OCI-LY7 (cell line): ENCODE measurements at places on chromosomes 4 and X. TPM values are rescaled to one million over a fixed set of nuclear protein-coding genes. Genes with fewer than 3 reads are reported as not detected.

OPN1MW3 gene
- total RNA-seq, result not detected in 2 replicates

PHOX2B gene
- not detected in 2 replicates for total RNA-seq

AFP gene
- total RNA-seq, result not detected in 2 replicates

- DNase-seq, result no peak
Measured at GRCh38 chr4:68630371-68630770, 40.1 kb downstream of the UGT2B15 start.

SPOCK3 gene
- not detected in 2 replicates for total RNA-seq

GRCh38 chr4:84407554-84408407 lies 91.3 kb downstream of the NKX6-1 start:
- no peak for DNase-seq

BEX3 gene
- not detected in 2 replicates for total RNA-seq

- DNase-seq, result no peak
Measured at GRCh38 chr4:164770010-164770724, 16.2 kb downstream of the SMIM31 start.
